ENCODE measurements at places on chromosomes 3 and 15. TPM values are rescaled to one million over a fixed set of nuclear protein-coding genes. Genes with fewer than 3 reads are reported as not detected.
A peak's percentile ranks its signal among the peaks of the same experiment; 100 is the strongest.

GRCh38 chr3:155934230-155934629 lies 63.8 kb downstream of the GMPS start:
- no peak for DNase-seq

GRCh38 chr3:63655519-63655918 lies 3.0 kb downstream of the SNTN start:
- DNase-seq, result no peak

DNA sequence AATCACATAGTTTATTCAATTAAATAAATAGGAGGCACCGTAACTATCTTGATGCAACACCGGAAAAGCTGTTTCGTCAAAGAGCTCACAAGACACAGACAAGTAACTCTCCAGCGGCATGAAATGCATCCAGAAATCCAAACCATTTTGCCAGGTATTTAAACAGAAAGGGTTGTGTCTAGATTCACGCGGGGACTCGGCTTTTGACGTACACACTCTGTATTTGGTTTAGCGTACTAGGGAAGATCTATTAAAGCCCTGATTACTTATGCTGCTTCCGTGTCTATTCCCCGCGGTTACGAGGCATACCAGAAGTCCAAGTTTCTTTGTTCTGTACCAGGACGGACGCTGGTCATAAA lies 718 bp downstream of the BNIP2 start:
- DNase-seq, result no peak

DNA sequence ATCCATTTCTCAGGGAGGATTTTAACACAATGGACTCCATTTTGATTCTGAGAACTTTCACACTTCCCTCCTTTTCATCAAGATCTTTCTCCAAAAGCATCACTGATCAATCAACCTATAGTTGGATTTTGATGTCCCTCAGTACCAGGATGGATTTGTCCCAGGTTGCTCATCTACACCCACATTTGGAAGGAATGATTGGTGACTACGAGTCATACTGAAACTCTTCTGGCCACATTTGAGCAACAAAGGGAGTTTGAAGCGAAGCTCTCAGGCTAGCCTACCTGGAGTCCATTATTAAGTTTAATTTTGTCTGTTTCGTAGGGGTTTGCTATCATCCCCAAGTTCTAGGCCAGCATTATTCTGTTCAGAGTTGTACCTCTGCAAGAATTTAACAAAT lies 31.3 kb upstream of the ATP8B4 start:
- DNase-seq, result no peak

- DNase-seq, result no peak
Observed at GRCh38 chr15:55846116-55846707, 103.3 kb upstream of the PRTG start.

DNA sequence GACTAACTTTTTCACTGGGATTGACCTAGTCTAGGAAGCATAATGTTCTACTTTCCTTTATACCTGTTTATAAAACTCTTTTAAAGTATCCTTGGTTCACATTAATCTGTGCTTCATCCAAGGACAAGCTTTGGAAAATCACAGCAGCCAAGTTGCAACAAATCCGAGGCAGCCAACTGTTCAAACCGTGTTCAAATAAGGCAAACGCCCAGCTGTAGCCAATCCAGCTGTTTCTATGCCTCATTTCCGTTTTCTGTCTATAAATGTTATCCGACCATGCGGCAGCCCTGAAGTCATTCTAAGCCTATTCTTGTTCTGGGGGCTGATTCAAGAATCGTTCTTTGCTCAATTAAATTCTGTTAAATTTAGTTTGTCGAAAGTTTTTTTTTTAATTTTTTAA lies 78.3 kb downstream of the FMN1 start:
- no peak for DNase-seq

DNA sequence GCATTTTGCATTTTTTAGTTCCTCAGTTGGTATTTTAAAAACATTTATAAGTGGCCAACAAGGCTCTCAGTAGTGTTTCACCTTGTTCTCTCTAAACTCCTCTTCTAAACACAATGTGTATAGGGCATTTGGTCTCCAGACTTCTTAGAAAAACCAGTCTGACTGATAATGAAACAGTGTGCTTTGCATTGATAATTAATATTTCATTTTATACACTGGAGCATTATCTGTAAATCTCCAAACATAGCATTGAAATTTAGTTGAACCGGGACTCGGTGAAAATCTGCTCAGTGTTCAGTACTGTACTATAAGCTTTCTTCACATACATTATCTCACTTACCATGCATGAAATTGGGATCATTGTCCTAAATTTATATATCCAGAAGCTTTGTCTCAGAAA lies 53.6 kb downstream of the SETD5 start:
- DNase-seq, result no peak

DNA sequence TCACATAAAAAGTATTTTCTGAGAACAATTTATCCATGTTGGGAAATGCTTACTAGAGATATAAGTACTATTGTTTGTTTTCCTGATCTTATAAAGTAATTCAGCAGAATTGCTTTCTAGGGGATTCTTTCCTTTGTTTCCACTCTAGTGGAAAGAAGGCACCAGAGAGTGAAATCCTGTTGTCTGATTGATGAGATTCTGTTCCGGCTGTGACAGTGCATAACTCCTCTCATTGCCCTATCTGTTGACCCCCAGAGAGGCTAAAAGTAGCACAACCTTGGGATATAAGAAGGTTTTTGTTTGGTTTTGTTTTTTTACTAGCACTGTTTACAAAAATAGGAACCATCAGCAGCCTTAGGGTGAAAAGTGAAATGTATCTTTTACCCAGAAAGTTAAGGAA lies 114.1 kb downstream of the ALCAM start:
- no peak for DNase-seq

DNA sequence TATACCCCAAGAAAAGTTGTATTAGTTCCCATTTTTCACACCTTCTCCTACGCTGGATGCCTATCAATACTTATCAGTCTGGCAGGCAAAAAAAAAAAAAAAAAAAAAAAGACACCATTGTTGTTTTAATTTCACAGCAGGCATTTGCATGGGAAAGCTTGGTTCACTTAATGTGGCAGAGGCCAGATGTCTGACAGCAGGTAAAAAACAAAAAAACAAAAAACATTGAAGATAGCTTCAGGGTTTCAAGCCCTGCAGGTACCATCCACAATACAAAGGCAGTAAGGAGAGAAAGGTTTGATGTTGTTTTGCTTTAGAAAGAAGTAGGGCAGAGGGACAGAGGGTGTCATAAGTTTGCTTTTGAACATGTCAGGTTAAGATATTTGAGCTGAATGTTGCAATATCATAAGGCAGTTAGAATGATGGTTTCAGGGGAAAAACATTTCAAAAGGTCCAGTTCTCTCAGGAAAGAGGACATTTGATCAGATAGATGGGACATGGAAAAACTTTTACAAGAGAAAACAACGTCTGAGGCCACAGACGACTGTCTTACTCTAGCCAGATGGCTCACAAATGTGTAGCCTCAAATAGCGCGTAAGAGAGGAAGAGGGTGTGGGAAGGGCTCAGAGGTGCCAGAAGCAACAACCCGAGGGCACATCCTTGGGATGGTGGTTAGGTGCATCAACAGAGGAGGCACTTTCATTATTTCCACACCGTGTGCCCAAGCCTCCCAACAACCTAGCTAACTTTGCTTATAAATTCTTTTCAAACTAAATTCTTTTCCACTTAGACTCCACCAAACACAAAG lies 25.7 kb downstream of the PCOLCE2 start:
- DNase-seq, result no peak

DNA sequence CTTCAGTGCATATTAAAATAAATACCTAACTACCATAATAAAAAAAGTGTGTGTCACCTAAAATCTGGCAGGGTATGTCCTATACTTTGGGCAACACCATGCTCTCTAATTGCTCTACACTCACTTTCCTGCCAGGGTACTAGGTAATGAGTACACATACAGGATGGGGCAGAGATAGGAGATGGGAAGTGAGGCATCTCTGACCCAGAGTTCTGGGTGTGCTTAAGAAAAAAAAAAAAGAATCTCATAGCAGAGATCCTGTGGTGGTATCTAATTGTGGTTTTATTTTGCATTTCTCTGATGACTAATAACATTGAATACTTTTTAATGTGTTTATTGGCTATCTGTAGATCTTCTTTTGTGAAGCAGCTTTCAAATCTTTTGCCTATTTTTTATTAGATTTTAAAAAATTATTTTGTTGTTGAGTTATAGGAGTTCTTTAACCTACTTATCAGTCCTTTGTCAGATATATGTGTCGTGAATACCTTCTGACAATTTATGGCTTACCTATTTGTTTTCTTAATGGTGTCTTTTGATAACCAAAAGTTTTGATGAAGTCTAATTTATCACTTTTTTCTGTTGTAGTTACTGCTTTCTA lies 48.0 kb downstream of the EEFSEC start:
- no peak for DNase-seq

DNA sequence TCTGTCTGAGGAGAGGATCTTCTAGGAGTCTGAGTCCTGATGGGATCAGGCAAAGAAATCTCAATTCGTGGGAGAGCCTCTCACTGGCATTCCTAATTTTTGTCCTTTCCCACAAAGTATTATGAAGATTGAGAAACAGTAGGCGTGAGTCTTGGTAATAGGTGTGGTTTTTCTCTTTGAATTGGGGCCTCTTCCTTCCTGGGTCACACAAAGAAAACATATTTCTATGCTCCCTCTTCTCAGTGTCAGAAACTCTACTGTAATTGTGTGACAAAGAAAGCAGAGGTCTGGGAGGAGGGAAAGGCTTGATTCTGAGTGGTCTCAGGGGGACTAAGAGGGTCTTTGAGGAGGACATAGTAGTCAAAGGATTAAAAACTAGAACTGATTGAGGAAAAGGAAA lies 6.0 kb downstream of the GABRR3 start:
- DNase-seq, result no peak

DNA sequence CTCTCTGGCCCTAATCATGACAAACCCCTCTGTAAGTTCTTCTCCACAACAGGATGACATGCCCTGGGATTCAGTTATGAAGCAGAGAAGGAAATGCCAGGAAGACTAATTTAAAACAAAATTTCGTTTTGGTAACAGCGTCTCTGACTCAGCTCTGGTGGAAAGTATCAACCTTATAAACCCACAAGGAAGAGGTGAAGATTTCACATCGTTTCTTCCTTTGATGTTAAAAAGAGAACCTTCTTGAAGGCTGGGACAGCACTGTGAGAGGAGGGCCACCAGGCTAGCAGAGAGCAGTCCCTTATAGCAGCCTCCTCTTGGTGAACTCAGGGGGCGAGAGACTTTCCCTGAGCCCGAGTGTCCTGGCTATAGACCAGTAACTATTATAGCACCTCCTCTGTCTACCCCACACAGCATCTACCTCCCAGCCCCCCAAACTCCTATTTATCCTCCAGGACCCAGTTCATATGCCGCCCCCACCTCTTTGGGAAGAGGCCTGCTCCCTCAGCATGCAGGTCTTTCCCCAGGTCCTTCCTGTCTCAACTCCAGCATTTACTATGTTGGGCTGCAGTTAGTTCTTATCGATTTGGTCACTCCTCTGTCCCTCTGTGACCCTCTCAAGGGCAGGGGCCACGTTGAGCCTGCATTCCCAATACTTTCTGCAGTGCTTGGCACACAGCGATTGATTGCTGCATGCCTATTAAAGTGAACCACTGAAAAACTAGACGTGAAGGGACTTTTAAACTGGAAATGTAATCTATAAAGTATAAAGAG lies 321.5 kb upstream of the ICE2 start:
- no peak for DNase-seq

GRCh38 chr3:150680562-150680961 lies 23.2 kb downstream of the ERICH6 start:
- DNase-seq, result no peak

- DNase-seq, result no peak
Observed at GRCh38 chr15:79433276-79433990, 1.3 kb downstream of the MINAR1 start.

- no peak for DNase-seq
Observed at GRCh38 chr3:128188326-128188725, 35.0 kb downstream of the EEFSEC start.

- DNase-seq, result no peak
Observed at GRCh38 chr3:107275511-107275910, 101.7 kb upstream of the CCDC54 start.

DNA sequence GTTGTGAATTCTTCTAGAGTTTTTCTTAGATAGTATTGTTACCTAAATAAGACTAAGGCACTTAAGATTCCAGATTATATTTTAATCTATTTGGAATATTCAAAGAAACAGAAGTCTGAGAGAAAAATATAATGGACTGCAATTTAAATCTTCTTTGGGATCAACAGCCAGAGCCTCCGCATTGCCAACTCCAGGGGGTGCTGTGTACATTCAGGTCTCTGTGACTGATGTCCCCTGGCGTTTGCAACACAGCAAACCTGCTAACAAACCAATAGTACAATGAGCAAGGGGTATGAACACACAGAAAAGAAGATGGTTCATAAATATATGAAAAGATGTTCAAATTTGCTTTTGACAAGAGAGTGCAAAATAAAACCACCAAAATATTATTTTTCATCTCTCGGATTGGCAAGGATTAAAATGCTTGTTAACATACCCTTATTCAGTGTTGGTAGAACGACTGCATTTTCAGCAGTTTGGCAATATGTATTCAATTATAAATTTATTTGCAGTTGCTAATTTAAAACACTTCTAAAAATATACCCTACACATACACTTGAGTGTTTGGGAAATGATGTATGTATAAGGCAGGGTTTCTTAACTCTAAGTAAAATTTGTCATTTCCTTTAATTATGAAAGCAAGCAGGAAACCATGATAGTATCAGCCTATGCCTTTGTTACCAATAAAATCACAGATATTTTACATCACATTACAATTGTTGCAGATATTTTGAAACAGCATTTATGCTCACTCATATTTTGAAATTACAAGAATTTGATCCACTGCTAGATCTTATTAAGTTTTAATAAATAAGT lies 16.1 kb upstream of the TM4SF1 start:
- DNase-seq, result peak; percentile 62

- DNase-seq, result no peak
Observed at GRCh38 chr3:73449774-73450173, 175.0 kb downstream of the PDZRN3 start.

GRCh38 chr15:88894819-88895767 lies at the start of gene HAPLN3:
HAPLN3 (minus strand) TSS chr15:88895544; CDS start chr15:88887298, 8,246 bp downstream.
- DNase-seq, result no peak

- no peak for DNase-seq
Observed at GRCh38 chr3:71653414-71653807, 69.9 kb upstream of the FOXP1 start.

The HIGD2B gene
- not detected for total RNA-seq

The TMEM45A gene
- 24.5 TPM for total RNA-seq

The XXYLT1 gene
- total RNA-seq, result 7.2 TPM

The OR5K4 gene
- not detected for total RNA-seq

The OCA2 gene
- total RNA-seq, result 0.59 TPM

The GPR15 gene
- total RNA-seq, result 0.59 TPM

The GABRR3 gene
- not detected for total RNA-seq

The KBTBD12 gene
- not detected for total RNA-seq

The C3orf22 gene
- total RNA-seq, result not detected

The SNRPA1 gene
- total RNA-seq, result 51.1 TPM

The ZNF609 gene
- 32.1 TPM for total RNA-seq

The TTC21A gene
- 16.1 TPM for total RNA-seq

The ALPK3 gene
- total RNA-seq, result 1.6 TPM

The DAZL gene
- total RNA-seq, result not detected

The RETNLB gene
- total RNA-seq, result not detected

The C3orf62 gene
- 4.3 TPM for total RNA-seq

The MFSD1 gene
- total RNA-seq, result 134 TPM

Measured in breast epithelium (tissue), 4 donors.